ENCODE measurements at places on chromosomes 11 and 22. TPM values are rescaled to one million over a fixed set of nuclear protein-coding genes. Genes with fewer than 3 reads are reported as not detected.

GRCh38 chr22:27163162-27164137 lies 506.1 kb downstream of the MIAT start:
- ATAC-seq = no peak

TEX54 gene
- not detected for total RNA-seq

APOBEC3B gene
- 5.0 TPM for total RNA-seq

DNA sequence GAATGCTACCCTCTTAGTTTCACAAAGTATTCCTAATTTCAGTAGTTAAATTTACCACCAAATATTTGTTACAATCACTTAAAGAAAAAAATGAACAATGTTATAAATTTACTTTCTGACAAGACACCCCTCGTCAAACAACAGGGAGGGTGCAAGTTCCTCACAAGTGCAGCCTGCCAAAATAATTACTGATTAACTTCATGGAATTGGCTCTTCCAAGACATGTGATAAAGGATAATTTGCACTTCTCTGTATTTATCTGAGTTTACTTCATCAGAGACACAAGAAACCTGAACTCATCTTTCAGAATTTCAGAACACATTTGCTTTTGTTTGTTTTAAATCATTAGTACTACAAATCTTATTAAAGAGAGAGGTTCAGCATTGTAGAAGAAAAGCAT lies 66.5 kb downstream of the LARGE2 start:
- no peak for ATAC-seq

GNG3 gene
- total RNA-seq = not detected

DBX1 gene
- not detected for total RNA-seq

GRCh38 chr11:11769362-11769761 lies 72.4 kb upstream of the USP47 start:
- no peak for ATAC-seq

DNA sequence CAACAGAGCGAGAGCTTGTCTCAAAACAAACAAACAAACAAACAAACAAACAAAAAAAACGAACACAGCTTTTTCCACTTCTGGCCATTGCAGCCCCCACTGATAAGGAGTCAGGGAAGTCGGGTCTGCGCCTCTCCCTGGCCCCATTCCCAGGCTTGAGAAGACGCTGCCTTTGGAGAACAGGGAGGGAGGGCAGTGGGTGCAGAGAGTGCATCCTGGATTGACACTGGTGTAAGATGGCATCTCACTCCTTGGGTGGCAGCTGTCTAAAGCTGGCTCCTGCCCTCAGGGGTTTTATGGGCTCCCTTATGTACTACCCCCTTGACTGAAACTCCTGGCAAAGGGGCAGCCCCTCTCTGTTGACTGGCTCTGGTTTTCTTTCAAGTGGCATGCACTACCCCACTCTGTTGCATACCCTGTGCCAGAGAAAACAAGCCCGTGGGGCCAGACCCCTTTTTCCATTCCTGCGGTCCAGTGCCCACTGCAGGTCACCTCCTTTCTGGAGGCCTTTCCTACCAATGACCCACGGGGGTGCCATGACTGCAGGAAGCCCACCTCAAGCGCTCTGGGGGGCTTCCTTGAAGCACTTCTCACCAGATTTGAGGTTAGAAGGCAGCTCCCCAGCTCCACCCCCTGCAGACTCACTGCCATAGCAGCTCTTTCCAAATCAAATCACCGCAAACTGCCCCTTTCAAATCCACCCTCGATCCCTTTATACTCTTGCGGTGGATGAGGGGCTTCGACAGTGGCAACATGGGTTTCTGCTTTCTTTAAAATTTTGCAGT lies 12.7 kb downstream of the DRAP1 start:
- no peak for ATAC-seq

- ATAC-seq = no peak
Measured at GRCh38 chr11:131665344-131665968, 295.0 kb downstream of the NTM start.

DNA sequence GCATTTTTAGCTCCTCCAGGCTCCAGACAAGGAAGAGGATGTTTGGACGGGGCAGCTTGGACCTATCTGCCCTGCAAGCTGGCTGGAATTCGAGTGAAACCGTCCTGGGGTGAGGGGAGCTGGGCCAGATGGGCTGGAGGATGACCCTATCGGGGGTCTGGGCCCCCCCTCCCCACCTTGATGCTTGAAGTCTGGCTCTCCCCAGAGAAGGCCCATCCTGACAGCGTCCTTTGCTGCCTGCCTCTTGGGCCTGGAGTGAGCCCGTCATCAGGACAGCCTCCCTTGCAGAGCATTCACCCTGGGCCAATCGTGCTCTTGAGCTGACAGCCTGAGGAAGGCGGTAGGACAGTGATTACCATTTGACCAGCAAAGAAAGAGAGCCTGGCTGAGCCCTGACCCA lies 5.3 kb upstream of the PDGFB start:
- ATAC-seq = no peak

MYH9 gene
- 487 TPM for total RNA-seq

DNA sequence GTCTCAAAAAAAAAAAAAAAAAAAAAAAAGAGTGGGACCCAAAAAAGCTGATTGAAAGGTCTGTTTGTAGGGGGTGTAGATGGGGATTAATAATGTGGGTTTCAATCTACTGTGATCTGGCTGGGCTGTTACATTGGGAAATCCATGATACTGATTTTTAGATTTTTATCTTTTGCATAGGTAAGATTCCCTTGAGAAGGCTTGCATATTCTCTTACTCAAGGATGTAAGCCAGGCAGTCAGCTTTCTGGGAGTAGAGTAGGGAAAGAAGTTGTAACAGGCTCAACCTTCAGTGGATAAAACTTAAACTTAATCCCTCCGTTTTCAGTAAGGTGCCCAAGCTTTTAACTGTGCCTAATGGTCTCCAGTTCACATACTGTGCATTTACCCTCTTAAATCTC lies 1.9 kb upstream of the CHEK1 start:
- no peak for ATAC-seq

GRCh38 chr22:44206696-44207095 lies 26.0 kb downstream of the PARVG start:
- ATAC-seq = no peak

CNGA4 gene
- 0.08 TPM for total RNA-seq

DNA sequence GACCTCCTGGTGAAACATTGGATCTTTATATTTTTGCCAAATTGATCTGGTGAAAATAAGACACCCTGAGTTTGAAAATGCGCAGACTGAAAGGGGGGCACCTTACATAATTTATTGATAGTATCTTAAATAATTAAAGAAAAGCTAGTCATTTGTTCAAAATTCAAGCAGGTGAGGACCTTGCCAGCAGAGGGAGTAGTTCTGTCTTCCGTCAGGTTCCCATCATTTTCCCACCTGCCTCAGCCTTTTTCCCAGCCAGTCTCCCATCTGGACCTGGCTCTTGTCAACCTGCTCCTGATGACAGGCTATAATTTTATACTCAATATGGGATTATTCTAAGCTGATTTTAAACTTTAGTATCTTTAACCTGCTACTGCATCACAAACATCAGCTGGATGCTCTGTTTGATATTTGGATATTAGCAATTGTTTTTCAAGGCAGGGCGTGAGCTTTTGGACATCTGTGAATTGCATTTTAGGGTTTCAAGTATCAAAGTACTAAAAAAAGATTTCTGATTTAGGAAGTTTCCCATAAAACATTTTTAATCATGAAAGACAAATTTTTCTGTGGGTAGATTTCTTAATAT lies 132.0 kb downstream of the ELP4 start:
- ATAC-seq = no peak

DNA sequence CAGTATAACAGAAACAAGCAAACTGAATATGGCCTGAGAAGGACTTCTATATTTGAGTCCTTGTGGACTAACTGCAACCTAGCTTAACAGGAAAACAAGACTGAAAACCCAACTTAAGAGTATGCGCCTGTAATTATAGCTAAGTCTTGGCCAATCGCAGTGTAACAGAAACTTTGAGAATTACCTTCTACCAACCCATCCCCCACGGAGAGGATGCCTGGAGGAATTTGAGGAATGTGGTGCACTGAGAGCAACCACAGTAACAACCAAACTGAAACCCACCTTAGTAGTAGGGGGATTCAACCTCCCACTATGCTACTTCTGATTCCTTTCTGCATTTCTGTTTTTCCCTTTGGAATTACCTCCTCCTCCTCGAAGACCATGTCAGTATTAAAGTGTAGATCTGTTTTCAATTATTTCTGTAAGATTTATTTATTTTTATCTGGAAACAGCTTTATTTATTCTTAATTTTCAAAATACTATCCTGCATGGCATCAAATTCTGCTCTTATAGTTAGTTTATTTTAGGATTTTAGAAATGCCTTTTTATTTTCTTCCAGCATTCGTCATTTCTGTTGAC lies 393.6 kb downstream of the KCNA4 start:
- ATAC-seq = no peak

NEFH gene
- total RNA-seq = not detected

GRCh38 chr11:35546317-35546716 lies 20.9 kb upstream of the PAMR1 start:
- ATAC-seq = no peak

SERHL2 gene
- total RNA-seq = 2.8 TPM

PHLDB1 gene
- total RNA-seq = 9.3 TPM

- no peak for ATAC-seq
Measured at GRCh38 chr11:35272391-35272902, 133.5 kb downstream of the CD44 start.

- ATAC-seq = no peak
Measured at GRCh38 chr22:39674536-39674935, 104.0 kb downstream of the CACNA1I start.

DNA sequence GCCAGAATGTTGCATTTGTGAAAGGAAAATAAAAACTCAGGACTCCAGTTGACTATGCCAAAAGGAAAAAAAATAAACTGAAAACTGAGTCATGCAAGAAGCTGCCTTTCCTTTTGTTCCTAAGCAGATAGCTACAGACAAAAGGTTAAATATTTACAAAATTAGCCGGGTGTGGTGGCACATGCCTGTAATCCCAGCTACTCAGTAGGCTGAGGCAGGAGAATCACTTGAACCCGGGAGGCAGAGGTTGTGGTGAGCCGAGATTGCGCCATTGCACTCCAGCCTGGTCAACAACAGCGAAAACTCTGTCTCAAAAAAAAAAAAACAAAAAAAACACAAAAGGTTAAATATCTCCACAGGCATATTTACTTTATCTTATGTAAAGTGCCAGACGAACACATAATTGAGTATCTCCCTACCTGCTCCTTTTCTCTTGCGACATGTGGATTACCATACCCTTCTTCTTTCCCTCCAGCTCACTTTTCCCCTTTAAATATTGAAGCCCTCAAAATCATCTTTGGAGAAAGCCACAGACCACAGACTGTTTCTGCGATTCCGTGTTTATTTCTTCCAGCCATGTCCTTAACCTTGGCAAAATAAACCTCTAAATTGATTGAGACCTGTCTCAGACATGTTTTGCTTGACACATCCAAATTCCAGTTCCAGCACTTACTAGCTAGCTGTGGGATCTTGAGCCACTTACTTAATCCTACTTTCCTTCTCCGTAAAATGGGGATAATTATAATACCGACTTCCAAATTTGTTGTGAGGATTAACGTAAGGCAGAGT lies 2.3 kb upstream of the SMPD1 start:
- no peak for ATAC-seq

- ATAC-seq = peak; percentile 44
Measured at GRCh38 chr22:44735518-44736428, 16.6 kb upstream of the ARHGAP8 start.

DNA sequence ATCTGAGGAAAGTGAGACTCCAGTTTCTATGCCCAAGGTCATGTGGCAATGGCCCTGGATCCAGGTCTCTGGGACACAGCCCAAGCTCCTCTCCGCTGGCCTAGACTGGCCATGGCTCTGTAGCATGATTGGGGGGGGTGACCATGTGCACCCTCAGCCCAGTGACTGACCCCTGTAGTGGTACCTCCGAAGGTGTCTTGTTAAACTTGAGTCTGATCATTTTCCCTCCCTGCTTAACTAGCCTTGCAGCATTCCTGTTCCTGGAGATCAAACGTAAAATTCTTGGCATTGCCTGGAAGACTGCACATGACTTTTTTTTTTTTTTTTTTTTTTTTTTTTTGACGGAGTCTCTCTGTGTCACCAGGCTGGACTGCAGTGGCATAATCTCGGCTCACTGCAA lies 1116.0 kb downstream of the TBC1D22A start:
- ATAC-seq = no peak

DNA sequence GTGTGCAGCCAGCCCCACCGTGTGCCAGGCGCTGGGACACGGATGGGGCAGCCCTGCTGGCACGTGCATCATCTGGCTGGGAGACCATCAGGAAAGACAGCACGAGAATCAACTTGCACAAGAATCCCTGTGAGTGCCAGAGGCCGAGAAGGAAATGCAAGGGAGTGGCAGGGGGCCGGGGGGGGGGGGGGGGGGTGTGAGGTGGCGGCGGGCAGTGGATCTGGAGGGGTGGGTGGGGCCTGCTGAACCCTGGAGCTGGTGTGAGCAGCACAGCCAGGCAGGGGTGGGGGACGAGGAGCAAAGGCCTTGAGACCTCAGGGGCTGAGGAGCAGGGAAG lies 14.0 kb upstream of the FLRT1 start:
- no peak for ATAC-seq

MYOD1 gene
- not detected for total RNA-seq

GRCh38 chr11:120995184-120995583 lies 28.7 kb upstream of the TBCEL start:
- ATAC-seq = no peak

All from esophagus mucosa (tissue), 1 donor.